ENCODE measurements at places on chromosomes 3 and 15. TPM values are rescaled to one million over a fixed set of nuclear protein-coding genes. Genes with fewer than 3 reads are reported as not detected.

ZFAND6 gene
- 117 TPM for total RNA-seq

IQSEC1 gene
- 17.3 TPM for total RNA-seq

MUC20 gene
- 1.3 TPM for total RNA-seq

NEK10 gene
- 2.9 TPM for total RNA-seq

SKIL gene
- 8.0 TPM for total RNA-seq

FAM43A gene
- total RNA-seq: 13.1 TPM

ACTRT3 gene
- total RNA-seq: 3.7 TPM

CCDC9B gene
- 30.3 TPM for total RNA-seq

SERINC4 gene
- under 0.01 TPM for total RNA-seq

MST1R gene
- total RNA-seq: 1.4 TPM

DNASE1L3 gene
- total RNA-seq: not detected

NANOGP8 gene
- not detected for total RNA-seq

RNF111 gene
- total RNA-seq: 25.8 TPM

CMC1 gene
- total RNA-seq: 7.3 TPM

NOX5 gene
- 0.15 TPM for total RNA-seq

NR1I2 gene
- 0.36 TPM for total RNA-seq

CHRNA7 gene
- 1.1 TPM for total RNA-seq

ANKUB1 gene
- not detected for total RNA-seq

TRH gene
- total RNA-seq: not detected

SH2D7 gene
- not detected for total RNA-seq

ACKR4 gene
- 1.1 TPM for total RNA-seq

VGLL3 gene
- 0.31 TPM for total RNA-seq

PCNP gene
- 92.4 TPM for total RNA-seq

GP5 gene
- under 0.01 TPM for total RNA-seq

ECE2 gene
- not detected for total RNA-seq

CIB2 gene
- 12.0 TPM for total RNA-seq

MYH15 gene
- 0.36 TPM for total RNA-seq

NCEH1 gene
- total RNA-seq: 5.1 TPM

ZNF770 gene
- 31.8 TPM for total RNA-seq

IL17RC gene
- total RNA-seq: 42.4 TPM

CNTN4 gene
- total RNA-seq: not detected

SCN11A gene
- not detected for total RNA-seq

CPNE9 gene
- total RNA-seq: not detected

LSAMP gene
- total RNA-seq: 2.7 TPM

ARGFX gene
- total RNA-seq: not detected

TTLL13 gene
- not detected for total RNA-seq

GOLGA6D gene
- total RNA-seq: under 0.01 TPM

RARB gene
- 1.3 TPM for total RNA-seq

NUP210 gene
- 2.4 TPM for total RNA-seq
